NCI-H1417 treated with DMSO at 0.1 percent for 48 hours (cell line): ENCODE measurements at places on chromosomes 6 and 20.

- DNase-seq, result no peak
Observed at GRCh38 chr6:53894091-53894490, 99.3 kb downstream of the LRRC1 start.

- DNase-seq, result no peak
Observed at GRCh38 chr20:63007646-63008488, 1.1 kb upstream of the BHLHE23 start.

DNA sequence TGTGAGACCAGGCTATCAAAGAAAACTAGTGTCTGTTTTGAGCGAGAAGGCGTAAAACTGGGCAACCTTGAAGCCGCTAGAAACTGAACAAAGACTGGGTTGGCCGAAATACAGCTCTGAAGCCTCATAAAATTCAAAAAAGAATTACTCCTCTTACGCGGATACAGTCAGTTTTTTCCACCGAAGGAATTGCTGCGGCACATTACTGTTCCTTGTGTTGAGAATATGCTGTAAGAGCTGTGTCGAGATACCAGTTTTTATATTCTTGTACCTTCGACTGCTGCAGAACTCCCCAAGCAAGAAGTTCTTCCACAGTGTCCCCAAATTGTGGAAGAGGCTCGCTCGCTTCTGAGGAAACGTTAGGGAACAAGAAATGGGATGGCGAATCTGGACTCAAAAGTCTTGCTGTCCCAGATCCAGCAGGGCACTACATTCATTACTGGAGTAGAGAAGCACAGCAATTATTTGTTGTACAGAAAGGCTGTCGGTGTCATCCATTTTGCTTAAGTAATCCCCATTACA, 523 bp upstream of the COX7A2 start:
- no peak for DNase-seq

- no peak for DNase-seq
Observed at GRCh38 chr20:44137266-44137801, 49.7 kb downstream of the JPH2 start.

DNA sequence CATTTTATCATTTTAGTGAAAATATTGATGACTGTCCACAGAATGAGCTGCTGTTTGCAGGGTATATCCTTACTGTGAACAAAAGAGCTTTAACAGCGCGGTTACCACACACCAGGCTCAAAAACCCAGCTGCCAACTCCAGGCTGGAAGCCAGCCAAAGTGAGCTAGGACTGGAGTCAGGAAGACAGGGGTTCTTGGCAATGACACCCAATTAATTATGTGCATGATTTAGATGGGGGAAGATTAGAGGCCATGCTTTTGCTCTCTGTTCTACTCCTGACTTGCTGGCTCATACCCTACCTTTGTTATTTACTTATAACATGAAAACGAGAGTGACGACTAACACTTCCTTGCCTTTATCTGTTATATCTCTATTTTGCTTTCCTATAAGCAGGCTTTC, 128.9 kb upstream of the SHLD1 start:
- peak; percentile 83 for DNase-seq

GRCh38 chr6:1049900-1050299, 262.0 kb upstream of the FOXQ1 start:
- DNase-seq, result no peak

DNA sequence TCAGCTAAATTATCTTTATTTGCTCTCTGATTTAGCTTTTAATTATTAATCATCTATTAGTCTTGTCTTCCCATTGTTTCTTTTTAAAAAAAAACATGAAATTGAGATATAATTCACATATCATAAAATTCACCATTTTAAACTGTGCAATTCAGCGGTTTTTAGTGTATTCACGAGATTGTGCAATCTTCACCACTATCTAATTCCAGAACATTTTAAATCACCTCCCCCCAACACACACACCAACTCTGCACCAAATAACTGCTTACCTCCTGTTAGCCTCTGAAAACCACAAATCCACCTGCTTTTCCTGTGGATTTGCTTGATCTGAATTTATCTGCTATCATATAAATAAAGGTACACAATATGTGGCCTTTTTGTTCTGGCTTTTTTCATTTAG, 8.8 kb upstream of the ABRACL start:
- no peak for DNase-seq

- no peak for DNase-seq
Observed at GRCh38 chr20:10670501-10671220, 3.1 kb downstream of the JAG1 start.
